ENCODE measurements at places on chromosomes 5 and 9.

GRCh38 chr9:94881023-94881422 lies 154.5 kb downstream of the AOPEP start:
- DNase-seq = no peak

GRCh38 chr9:98572054-98572627 lies 136.6 kb downstream of the GABBR2 start:
- no peak for DNase-seq

DNA sequence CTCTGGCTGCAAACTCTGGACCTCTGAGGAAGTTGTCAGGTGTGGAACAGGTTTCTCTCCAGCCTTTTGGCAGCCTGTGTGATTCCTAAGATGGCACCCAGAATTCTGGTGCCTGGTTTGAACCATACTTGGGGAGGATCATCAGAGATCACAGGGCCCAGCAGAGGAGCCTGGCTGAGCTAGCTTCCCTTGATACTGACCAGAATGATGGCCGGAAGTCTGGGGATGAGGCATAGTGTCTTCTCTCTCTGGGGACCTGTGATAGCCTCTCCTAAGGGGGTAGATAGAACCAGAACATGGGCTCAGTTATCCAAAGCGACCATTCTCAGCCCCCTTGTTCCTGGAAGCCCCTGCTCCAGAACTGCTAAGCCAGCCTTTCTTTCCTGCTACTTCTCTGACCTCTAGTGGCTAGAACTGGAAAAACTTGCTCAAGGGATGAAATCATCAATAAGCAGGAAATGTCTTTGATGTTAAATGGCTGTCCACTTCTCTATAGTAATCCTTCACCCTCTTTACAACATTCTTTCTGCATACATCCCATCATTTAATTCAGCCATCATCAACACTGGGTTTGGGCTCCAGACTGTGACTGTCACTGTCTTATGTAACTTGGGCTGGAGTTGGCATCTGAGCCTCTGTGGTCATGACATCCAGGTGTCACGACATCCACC lies 55.1 kb downstream of the C9orf152 start:
- peak; percentile 38 for DNase-seq

DNA sequence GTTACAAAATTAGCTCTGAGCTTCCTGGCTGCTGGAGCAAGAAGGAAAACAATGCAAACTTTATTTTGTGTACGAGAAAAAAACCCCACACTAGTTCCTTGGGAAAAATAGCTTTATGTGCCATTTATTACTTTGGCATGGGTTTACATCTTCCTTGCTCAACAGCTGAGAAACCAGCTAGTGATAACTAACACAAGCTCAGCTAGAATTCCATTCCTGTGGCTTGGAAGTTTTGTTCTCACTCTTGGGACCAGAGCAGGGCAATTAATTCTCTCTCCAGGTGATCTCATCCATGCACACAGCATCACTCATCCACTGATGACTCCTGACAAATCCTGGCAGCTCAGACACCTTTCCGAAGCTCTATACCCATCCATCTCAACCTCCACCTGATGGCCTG lies 104.1 kb downstream of the CRB2 start:
- DNase-seq = no peak
